ENCODE measurements at places on chromosomes 3 and 15.

DNA sequence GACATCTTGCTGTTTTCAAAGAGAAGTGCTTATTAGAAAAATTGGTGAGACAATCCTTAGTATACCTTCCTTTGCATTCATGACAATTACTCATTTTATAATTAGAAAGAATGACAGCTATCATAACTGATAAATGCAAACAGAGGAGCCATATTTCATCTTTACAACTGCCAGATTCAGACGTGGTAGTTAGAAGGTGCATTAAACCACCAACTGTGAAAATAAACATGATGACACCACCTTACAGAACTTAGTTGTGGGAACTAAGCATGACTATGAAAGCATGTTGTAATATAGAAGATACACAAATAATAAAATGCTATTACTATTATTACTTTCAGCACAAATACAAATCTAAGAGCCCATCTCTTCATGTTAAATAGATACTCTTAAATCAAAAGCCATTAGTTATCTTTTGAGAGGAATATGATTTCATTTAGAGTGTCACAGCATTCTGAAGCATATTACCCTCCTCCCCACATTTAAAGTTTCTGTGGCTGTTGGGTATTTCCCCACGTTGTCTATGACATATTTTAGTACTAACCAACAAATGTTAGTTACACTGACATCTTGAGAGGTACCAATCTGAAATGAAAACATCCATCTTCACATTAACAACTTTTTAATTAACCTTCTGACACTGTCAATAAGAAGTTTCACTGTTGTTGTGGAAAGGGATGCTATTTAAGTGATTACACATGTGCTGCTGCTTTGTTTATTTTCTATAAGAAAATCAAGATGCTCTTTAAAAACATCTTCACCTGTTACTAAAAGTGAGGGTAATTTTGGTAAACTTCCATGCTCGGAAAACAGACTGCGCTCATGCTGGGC, 163.8 kb downstream of the LSAMP start:
- no peak for DNase-seq

GRCh38 chr15:98655732-98656131, 7.4 kb downstream of the IGF1R start:
- no peak for DNase-seq

DNA sequence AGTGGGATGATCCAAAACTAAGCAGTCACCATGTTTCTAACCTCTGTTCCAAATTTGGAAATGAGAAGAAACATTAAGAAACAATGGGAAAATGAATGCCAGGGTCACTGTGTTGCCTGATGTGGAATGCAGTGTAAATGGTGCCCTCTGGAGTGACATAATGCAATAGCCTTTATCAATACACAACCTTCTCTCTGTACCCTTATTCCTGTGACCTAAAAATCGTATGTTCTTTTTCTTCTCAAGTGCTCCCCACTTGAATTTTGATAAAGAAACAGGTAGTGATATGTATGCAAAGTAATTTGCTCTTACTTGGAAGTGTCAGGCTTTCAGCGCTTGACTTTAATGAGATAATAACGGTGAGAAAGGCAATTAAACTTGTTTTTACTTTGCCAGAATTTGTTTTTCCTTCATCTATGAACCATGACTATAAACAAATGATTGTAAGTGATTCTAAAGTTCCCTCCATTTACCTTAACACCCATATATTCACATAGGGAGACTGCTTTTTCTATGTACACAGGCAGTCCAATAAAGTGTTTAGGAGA, 145.8 kb upstream of the THRB start:
- peak; percentile 28 for DNase-seq

DNA sequence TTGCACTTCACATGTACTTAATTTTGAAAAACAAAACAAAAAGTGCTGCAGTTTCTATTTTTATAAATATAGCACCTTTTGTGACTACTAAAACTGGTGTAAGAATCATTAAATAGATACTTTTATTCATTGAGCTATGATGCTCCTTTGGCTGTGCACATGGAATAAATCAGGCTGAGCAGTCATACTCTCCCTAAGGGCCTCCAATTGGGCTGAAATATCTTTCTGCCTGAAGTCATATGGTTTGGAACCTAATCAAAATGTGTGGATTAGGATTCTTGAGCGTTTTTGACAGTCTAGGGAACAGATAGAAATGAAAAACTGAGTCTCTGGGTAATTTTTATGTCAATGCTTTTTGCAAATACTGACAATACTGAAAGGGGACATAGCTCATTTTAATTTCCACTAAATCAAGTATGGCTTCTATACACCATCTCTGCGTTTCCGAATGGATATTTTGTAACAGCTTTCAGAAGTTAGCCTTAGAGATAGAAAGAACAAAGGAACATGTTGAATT, 392.2 kb upstream of the ROBO1 start:
- no peak for DNase-seq

Measured in A172 (cell line).